ENCODE measurements at places on chromosomes 16 and 17.

GRCh38 chr16:2838928-2839327 is 8.8 kb downstream of the ZG16B start:
- DNase-seq: peak; percentile 38

DNA sequence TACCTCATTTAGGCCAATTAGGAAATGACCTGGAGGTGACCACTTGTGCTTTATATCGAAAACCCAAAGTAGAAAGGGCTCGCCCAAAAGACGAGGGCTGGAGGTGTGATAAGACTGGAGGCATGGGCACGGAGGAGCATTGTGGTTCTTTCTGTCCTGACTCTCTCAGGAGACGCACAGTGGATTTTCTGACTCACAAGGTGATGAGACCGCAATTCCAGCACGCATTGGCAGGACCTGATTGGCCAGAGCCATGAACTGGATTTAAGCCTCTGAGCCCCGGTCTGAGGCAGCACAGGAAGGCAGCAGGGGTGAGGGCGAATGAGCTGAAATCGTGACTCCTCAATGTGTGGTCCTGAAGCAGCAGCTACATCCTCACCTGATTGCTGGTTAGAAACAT is 559.1 kb upstream of the SALL1 start:
- no peak for DNase-seq

- DNase-seq: no peak
Observed at GRCh38 chr17:39834017-39834416, 30.1 kb downstream of the IKZF3 start.

GRCh38 chr16:26952411-26952810 is 114.3 kb upstream of the C16orf82 start:
- DNase-seq: no peak

DNA sequence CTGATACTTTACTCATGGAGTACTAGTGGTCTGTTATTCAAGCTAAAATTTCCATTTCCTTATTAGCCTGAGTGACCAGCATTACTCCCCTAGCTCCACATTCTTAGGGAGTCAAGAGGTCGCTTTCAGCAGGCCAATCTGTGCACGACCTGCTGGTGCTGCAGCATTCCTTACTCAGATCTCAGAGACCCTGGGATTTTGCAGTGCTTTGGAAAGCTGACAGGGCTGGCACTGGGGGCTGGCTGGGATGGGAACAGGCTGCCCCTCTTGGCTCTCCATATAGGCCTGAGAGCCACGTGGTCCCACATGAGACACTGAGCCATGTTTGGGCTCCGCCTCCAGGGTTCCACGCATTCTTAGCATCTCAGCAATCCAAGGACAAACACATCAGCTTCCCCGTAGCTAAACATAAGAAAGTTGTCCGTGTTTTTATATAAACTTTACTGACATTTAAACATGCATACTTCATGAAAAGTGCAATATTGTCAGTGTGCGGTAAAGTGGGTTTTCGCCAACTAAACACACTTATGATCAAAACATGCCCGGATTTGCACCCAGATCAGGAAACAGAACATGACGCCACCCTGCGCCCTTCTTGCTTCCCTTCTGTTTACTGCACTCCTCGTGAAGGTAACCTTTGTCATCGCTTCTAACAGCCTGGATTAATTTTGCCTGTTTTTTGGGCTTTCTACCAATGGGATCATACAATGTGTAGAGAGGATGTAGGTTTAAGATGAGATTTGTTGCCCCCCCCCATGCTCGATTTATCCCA is 254.5 kb upstream of the CACNG5 start:
- DNase-seq: no peak

DNA sequence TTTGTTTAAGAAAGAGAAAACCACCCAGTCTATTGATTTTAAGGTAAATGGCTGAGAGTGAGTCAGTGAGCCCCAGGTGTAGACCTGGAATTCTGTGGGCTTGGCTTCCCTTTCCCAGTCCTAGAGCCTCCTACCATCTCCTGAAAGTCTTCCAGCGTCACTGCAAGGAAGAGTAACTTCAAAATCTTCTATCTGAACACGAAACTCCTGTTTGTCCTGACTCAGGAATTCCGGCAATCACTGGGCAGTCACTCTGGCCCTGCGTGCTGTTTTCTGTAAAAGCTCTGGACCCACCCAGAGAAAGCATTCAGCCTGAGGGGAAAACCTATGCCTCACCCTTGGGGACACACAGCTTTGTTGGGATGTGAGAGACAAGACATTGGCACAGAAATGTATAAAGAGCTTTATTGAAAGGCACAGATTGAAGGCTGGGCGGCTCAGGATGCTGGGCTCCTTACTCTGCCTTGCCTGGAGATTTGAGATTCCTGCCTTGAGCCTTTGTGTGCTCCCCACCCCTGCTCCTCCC is 15.9 kb downstream of the MINK1 start:
- DNase-seq: no peak

- no peak for DNase-seq
Observed at GRCh38 chr17:32861981-32862380, 14.9 kb downstream of the MYO1D start.

DNA sequence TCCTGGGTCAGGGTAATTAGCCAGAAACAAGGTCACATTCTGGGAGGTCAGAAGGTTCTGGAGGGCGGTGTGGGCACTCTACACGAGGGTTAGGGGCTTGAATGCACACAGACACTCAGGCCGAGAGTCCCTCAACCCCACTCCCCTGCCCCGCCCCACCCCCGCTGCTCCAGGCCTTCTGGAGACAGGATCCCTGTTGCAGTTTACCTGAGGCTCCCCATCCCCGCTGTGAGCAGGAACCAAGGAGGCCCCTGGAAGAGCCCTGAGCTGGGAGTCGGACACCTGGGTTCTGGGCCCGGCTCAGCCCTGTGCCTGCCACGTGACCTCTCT is 4.4 kb upstream of the ACTG1 start:
- DNase-seq: no peak

GRCh38 chr16:67652578-67653127 is 7.4 kb downstream of the ACD start:
- DNase-seq: no peak

DNA sequence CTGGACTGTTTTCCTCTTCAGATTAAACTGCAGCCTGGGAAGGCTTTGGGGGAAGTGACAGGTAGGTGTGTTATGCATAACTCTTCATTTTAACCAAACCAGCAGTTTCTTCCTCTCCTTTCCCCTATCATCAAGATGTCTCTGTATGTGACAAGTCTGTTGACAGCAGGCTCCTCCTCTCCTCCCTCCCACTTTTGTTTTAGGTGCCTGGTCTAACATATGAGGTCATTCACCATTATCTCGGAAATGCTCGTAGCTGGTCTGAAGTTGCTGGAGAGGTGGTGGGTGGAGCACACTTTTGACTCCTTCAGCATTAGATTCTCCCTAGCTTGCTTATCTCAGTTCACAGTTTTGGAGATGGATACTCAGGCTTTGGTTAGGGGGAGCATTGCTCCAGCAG is 571.0 kb upstream of the EEF2KMT start:
- no peak for DNase-seq

DNA sequence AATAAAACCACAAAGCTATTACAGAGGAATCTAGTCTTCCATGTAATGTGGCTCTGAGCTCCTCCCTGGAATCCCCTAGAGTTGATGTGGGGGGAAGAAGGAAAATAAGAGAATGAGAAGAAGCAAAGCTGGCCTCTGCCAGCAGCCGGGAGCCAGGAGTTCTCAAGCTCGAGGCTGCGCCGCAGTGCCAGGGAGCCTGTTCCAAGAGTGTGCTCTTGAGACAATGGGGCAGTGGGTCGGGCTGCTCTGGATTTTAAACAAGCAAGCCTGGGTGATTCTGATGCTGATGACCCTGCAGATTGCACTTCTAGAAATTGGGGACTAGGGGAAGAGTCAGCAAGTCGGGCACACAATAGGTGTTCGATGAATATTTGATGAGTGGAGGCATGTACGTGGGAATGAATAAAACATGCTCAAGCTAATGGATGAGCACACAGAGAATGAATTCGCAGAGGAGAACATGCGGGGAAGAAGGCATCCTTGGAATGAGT is 119.9 kb downstream of the CMIP start:
- no peak for DNase-seq

DNA sequence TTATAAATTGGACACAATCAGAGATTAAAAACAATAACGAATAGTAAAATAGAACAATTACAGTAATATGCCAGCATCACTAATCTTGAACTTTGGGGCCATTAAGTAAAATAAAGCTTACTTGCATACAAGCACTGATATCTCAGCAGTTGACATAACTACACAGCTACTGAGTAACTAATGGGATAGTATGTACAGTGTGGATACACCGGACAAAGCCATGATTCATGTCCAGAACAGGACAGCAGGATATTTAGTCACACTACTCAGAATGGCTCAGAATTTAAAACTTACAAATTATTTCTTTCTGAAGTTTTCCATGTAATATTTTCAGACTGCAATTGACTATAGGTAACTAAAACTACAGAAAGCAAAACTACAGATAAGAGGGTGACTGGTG is 427.5 kb downstream of the CDH13 start:
- DNase-seq: no peak

DNA sequence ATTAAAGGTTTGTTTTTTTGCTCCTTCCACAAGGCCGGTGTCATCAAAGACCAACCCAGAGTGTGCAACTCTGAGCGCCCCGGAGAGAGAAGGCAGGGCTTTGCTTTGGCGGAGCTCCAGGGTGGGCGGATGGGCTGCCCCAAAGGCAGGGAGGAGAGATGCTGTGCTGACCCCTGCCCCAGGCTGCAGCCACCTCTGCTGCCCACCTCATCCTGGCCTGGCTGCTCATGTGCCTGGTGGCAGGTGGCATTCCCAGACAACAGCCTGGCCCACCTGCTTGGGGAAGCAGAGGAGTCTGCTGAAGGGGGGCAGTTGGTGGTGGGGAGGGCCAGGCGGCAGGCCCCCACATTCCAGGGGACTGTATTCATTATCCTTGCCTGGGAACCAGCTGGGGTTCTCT is 122.1 kb downstream of the SDK2 start:
- no peak for DNase-seq

- DNase-seq: no peak
Observed at GRCh38 chr17:16339402-16339801, 13.9 kb downstream of the CENPV start.

DNA sequence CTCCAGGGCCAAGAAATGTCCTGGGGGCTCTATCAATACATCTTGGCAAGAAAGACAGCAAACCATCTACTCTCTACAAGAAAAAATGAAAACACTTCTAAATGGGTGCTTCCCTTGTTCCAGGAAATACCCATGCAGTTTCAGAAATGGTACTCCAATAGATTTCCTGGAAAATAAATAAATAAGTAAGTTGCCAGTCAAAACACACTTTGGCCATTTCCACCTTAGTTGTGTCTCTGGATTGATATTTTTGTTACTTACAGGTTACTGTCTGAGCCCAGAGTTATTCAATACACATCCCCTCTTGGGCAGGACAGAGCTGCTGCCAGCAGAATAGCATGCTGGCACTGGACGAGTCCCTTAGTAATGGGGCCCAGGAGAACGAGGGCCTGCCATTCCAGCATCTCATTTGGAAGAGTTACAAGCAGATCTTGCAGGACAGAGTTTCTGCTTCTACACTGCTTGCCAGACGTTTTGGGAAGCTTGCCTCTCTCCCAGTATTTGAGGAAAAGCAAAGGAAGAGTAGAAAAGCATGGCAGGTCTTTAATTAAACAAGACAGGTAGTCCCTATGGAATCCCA is 100.5 kb downstream of the SMG6 start:
- no peak for DNase-seq

- no peak for DNase-seq
Observed at GRCh38 chr16:61993108-61993507, 43.1 kb downstream of the CDH8 start.

- no peak for DNase-seq
Observed at GRCh38 chr17:68565661-68566441, 35.3 kb downstream of the FAM20A start.

GRCh38 chr16:704552-705380 is 835 bp downstream of the FBXL16 start:
- DNase-seq: no peak

GRCh38 chr17:63423963-63424362 is 22.1 kb downstream of the CYB561 start:
- no peak for DNase-seq

GRCh38 chr17:44775838-44776621 is 17.2 kb downstream of the ADAM11 start:
- DNase-seq: no peak

DNA sequence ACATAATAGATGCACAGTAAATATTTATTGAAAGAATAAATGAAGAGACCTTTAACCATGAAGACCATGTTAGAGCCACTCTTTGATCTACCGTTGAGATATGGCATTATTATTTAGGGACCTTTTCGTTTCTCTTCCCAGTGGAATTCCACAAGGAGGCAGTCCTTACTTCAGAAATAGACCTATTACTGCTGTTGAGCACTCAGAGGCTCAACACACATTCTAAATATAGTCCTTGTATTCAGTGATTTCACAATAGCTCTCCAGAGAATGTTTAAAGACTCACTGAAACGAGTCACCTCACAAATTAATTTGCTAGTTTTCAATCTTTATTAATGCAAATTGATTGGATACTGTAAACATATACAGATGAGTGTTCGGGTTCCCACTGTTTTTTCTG is 603.8 kb downstream of the CDH8 start:
- no peak for DNase-seq

DNA sequence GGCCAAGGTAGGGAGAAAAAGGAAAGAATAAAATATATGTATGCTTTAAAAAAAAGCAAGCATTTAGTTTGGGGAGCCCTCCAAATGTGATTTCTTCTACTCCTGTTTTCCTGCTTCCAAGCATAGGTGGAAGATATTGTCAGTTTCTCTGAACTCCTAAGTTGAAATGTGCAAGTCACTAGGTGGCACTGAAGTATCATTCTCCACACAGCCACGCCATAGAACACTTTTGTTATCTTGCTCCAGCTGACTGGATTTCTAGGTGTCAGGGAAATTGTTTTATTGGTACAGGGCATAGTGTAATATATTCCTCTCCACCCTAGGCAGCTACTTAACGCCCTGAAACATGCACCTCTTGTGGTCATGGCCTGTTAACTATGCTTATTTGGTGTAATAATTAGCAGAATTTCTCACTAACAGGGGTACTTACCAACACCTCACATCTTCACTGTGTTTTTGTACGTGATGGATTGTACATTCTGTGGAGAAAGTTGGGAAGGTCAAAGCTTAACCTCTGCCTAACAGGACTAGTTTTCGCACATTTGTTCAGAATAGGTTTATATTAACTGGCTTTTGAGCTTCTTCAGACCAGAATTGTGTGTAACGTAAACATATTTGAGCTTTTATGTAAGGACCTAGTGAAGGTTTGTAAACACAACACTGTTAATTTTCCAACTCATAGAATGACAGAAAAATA is 69.3 kb downstream of the FTO start:
- DNase-seq: no peak
